ENCODE measurements at places on chromosomes 2 and 18. TPM values are rescaled to one million over a fixed set of nuclear protein-coding genes. Genes with fewer than 3 reads are reported as not detected.

DNA sequence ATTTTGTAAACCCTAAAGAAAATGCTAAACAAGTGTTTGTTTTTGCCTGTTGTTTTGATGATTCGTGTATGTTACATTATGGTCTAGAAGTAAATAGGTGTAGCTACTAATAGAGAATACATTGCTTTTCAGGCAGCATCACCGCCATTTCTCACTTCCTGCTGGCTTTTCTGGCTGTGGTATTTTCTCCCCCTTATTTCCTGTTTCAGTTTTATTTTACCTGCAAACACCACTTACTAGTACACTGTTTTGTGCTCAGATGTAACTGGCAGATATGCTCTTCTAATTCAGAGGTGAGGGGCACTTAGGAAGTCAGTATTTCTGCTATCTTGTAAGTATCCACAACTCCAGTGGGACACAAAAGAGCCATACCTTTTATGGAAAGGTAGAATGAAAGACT lies 38.1 kb upstream of the SLC3A1 start:
- DNase-seq: no peak

DNA sequence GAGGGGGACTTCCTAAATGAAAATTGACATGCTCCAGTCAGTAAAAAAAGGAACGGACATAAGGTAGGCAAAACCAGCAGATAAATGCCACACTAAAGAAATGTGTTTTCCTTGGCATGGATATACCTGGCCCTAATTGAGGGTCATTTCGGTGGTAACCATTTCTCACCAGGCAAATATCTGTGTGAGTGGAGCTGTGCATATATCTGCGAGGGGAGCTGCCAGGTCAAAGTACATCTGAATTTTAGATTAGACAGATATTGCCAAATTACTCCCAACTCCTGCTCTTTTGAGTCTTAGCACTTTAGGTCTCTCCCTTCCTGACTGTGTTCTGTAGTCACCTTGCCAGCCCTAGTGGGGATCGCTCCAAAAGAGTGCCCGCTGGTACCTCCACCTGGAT lies 204.2 kb downstream of the SH3BP4 start:
- DNase-seq: no peak

DNA sequence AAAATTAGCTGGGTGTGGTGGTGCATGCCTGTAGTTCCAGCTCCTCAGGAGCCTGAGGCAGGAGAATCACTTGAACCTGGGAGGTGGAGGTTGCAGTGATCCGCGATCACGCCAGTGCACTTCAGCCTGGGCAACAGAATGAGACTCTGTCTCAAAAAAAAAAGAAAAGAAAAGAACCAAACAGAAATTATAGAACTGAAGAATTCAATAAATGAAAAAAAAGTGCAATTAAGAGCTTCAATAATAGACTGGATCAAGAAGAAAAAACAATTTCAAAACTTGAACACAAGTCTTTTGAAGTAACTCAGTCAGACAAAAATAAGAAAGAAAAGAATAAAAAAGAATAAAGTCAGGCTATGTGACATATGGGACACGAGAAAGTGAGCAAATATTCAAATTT lies 175.8 kb upstream of the ZSWIM2 start:
- no peak for DNase-seq

GRCh38 chr18:51621864-51622160 lies 424.3 kb upstream of the MEX3C start:
- no peak for DNase-seq

DNA sequence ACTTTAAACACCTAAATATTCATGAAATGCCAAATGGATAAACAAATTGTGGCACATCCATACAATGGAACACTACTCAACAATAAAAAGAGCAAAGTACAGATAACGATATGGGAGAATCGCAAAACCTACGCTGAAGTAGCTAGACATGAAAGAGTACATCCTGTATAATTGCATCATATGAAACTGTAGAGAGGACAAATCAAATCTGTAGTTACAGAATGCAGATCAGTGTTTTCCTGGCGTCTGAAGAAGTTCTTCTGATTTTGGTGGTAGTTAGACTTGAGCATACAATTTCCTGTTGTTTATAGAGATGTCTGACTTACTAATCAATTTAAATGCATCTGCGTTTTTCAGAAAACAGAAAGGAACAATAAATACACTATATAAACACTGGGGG lies 394.4 kb downstream of the SOCS6 start:
- no peak for DNase-seq

- DNase-seq: no peak
Observed at GRCh38 chr2:6184532-6185292, 492.5 kb downstream of the SOX11 start.

DNA sequence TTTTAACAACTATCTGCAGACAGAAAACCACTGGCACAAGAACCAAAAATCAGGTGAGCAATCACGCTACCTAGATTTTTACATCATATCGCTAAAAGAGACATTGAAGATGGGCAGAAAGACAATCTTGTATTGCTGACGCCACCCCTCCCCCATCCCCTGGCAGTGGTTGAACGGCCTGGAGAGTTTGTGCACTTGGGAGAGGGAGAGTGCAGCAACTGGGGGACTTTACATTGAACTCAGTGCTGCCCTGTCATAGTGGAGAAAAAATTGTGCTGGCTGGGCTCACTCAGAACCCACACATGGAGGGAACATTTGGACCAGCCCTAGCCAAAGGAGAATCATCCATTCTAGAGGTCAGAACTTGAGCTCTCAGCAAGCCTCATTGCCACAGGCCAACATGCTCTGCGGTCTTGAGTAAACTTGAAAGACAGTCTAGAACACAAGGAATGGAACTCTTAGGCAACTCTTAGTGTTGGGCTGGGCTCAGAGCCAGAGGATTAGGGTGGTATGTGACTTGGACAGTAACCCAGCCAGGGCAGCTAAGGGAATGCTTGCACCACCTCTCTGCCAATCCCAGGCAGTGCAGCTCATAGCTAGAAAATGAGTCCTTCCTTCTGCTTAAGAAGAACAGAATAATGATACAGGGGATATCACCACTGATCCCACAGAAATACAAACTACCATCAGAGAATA lies 220.0 kb upstream of the CYP26B1 start:
- DNase-seq: no peak

- no peak for DNase-seq
Observed at GRCh38 chr2:174158003-174158402, 90.3 kb downstream of the OLA1 start.

DNA sequence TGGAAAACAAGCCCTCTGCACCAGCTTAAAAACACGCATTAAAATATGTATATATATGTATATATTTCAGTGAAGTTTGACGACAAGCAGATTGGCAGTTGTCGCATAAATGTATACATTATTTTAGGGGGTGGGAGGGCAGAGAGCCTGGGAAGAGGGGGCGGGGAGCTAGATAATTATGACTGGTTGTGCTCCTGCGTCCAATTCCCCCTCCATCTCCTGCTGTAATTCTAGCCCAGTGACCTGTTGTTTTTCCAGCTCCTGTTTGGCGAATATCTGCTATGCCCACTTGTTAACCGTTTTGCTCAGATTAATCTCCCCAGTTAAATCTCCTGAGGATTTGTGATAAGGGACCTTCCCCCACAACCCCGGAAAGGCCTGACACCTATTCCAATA lies 656 bp downstream of the UNC80 start:
- DNase-seq: no peak

BMP10 gene
- total RNA-seq: not detected

- DNase-seq: no peak
Observed at GRCh38 chr18:54149078-54149697, 75.3 kb downstream of the MBD2 start.

DNA sequence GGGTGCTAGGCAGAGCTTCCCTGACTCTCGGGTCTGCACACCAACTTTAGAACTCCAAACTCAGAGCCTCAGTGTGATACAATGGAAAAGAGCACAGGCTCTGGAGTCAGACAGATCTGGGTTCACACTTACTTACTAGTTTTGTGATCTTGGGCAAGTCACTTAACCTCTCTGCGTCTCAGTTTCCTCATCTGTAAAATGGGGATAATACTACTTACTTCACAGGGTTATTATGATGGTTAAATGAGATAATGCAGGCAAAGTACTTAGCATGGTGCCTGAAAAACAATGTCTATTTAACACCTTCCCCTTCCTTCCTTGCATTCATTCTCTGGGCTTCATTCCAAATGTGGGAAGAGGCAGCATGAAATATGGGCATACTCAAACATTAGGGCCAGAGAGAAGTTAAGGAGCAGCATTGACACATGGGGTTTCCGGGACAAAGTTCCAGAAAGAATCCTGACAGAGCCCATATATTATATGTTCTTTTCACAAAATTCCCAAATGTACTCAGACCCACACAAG lies 13.3 kb downstream of the DNAJC27 start:
- no peak for DNase-seq

FN1 gene
- total RNA-seq: 0.15 TPM

GAL3ST2 gene
- total RNA-seq: not detected

DNA sequence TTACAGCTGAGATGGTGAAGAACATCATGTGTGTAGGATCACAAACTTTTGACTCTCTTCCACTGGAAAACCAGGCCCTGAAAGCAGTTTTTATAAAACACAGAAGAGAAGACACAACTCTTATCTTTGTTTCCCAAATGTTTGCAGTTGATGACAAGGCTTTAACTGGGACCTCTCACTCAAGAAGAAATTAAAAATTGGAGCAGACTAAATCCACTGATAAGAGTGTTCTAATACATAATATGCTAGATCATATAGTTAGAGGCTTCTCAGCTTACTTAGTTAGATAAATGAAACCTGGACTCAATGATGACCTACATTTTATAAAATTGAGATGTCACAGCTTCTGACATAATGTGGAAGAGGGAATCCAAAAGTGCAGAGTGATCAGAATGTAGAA lies 158.3 kb upstream of the WDSUB1 start:
- DNase-seq: no peak

KCNE4 gene
- total RNA-seq: not detected

GRCh38 chr2:188238386-188238785 lies 53.3 kb upstream of the GULP1 start:
- no peak for DNase-seq

DNA sequence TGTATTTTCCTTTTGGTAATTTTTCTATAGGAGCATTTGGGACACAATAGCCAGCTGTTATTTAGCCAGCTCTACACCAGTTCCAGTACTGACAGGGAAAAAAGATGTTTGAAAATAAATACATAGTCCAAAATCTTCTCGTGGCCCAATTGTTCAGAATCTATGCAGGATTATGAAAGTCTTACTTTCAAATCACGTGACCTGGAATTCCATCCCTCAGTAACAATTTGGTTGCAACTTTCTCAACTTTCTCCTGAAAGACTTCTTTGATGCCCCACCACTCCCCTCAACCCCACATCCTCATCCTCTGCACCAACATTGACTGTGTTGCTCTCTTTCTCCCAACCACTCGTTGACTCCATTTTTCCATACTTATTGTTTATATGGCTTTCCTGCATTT lies 539.0 kb downstream of the LRP1B start:
- DNase-seq: no peak

DNA sequence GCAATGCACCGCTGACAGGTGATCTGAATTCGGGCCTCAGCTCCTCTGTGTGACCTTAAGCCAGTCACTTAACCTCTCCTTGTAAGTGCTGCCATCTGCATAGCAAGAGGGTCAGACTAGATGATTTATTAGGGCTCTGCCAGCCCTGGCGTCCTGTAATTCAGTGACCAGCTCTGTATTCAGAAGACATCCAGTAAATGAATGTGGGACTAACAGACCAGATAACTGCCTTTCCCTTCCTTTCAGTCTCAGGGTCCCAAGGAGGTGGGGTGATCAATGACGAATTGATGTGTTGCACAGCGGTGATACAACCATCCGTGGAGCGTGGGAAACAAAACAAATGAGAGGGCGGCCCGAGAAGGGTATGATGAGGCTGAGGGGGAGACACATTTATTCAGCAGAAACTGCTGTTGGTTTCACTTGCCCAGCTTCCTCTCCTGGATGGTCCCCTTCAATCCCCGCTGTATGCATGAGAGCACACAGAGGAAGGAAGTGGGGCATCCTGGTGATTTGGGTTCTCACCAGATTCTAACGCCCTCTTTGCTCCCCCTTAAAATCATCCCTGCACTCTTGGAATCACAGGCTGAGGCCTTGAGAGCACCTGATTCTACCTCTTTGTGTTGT lies 92.8 kb downstream of the VIT start:
- no peak for DNase-seq

- no peak for DNase-seq
Observed at GRCh38 chr2:158740127-158740526, 55.0 kb upstream of the DAPL1 start.

- no peak for DNase-seq
Observed at GRCh38 chr18:68323921-68324320, 391.0 kb downstream of the TMX3 start.

- no peak for DNase-seq
Observed at GRCh38 chr18:8799596-8800441, 94.5 kb downstream of the MTCL1 start.

- DNase-seq: no peak
Observed at GRCh38 chr2:127597046-127597983, 48.6 kb upstream of the GPR17 start.

DNA sequence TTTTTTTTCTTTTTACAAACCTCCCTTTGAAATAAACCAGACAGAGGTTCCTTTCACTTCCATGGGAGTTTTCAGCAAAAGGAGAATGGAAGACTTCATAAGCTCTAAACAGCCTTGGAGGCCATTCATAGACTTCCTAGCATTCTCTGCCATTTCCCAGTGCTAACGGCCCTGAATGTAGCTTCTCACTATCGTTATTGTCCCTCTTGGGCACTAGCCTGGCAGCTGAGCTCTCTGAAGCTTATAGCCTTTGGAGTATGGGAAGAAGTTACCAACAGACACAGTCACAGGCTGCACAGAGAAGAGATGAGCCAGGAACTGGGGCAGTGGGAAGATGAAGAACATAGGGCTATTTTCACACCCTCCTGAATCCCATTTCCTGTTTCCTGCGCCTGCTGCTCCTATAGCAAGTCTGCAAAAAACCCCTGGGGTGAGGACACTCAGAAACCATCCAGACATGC lies 29.1 kb upstream of the EPC2 start:
- no peak for DNase-seq

RGPD3 gene
- total RNA-seq: 0.27 TPM
